ENCODE measurements at places on chromosomes 12 and 14.

GRCh38 chr14:99472937-99473336 is 7.7 kb downstream of the SETD3 start:
- no peak for DNase-seq

GRCh38 chr14:91283666-91284065 is 39.2 kb upstream of the GPR68 start:
- no peak for DNase-seq

GRCh38 chr12:67356380-67356774 is 87.2 kb downstream of the CAND1 start:
- no peak for DNase-seq

DNA sequence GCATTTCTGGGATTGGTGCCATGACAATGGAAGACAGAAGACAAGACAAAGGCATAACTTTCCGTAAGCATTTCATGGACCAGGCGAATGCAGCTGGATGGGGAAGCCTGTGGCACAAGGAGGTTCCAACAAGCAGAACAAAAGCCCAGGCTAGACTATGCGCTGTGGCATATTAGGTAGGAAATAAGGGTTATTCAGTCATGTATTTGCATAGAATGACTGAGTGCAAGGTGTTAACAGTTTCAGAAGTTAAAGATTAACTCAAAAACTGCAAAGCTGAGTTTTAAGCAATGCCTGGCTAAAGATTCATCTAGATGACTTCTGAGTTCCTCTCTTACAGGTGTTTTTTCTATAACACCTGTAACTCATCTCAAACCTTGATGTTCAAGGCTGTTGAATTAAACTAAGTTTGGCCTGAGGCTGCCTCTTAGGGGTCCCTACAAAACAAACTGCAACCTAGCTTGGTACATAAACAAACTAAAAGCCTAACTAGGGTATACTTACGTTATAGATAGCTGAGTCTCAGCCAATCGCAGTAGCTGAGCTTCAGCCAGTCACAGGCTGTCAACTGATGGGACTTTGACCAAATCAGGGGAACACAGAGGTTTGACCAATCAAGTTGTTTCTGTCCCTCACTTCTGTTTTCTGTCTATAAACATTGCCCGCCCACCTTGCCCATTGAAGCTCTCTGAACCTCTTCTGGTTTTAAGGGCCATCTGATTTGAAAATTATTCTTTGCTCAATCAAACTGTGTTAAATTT is 52.2 kb upstream of the PLBD1 start:
- no peak for DNase-seq

DNA sequence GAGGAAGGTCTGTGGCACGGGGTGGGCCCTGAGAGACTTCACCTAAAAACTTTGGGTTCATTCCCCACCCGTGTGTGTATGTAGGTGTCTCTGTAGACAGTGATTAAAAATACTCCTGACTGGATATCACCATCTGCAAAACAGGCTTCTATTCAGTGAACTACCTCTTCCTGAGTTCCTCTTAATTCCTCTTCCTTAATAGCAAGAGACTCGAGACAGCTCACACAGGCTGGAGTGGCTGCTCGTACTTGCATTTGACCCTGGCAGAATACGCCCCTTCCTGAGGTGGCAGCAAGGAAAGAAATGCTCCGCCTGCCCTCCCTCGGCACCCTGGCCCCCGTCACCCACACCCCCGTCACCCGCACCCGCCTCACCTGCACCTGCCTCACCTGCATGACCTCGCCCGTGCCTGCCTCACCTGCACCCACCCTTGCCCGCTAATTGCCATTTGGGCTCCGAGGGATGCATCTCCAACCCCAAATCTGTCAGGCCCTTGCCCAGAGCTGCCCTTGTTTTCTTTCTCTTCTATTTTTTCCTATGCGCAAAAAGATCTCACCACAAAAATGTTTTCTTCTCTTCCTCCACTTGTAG is 90.0 kb downstream of the FBXL14 start:
- no peak for DNase-seq

DNA sequence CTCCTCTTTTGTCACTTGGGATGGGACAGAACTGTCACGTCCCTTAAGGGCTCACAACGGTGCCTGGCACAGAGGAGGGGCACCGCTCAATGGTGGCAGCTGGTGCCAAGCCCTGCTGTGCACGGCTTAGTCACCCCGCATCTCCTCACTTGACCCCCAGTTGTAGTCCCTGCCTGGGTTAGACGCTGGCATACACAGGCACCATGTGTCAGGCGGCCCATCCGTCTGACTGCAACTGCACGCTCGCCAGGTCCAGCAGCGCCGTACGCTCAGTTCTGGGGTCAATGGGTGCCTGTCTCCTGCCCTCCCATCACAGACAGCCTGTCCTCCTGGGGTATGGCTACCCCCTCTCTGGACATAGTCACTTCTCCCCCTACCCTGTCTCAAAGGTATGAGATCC is 1.6 kb upstream of the PACS2 start:
- DNase-seq = peak; percentile 69

- peak; percentile 35 for DNase-seq
Measured at GRCh38 chr14:100383727-100384158, 60.6 kb downstream of the SLC25A47 start.

GRCh38 chr12:16385782-16386646 is 38.6 kb downstream of the MGST1 start:
- DNase-seq = no peak

- DNase-seq = no peak
Measured at GRCh38 chr12:57894399-57895292, 46.7 kb upstream of the ATP23 start.

GRCh38 chr12:8493084-8493483 is 20.2 kb upstream of the CLEC4D start:
- no peak for DNase-seq

- no peak for DNase-seq
Measured at GRCh38 chr12:10634427-10634826, 21.0 kb upstream of the MAGOHB start.

GRCh38 chr14:96906434-96906833 is 109.3 kb downstream of the VRK1 start:
- DNase-seq = no peak

DNA sequence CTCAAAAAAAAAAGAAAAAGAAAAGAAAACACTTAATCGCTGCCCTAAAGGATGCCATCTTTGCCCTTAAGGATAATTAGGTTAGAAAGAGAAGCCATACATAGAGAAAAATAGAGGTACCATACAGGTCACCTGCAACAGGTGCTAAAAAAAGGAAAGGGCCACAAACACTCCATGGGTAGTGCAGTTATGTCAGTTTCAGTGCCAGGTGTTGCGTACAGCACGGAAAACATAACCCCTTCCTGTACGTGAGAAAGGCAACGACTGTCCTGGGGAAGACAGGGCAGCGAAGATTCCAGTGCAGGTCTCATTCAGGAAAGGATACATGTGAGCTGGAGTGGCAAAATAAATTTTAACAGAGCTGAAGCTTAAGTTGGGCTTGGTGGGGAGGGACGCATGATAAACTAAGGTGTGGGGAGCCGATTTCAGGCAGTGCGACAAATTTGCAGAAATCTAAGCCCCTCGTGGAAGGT is 553 bp upstream of the DAZAP2 start:
- no peak for DNase-seq

DNA sequence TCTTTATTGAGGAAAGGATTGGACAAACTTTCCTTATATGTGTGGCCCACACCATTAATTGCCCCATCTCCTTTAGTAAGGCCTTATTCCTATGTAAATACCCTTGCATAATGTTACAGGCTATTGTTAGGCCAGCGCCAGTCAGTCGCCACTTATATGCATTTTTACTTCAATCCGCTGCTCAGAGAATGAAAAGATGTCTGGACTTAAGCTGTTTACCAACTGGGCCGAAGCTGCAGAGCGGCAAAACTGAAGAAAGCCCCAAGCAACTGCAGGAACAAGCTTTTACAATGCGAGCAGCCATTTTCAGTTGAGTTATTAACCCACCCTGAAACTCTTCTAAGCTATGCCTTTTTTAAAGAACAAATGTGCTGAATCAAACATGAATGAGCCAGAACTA is 92.1 kb upstream of the OTX2 start:
- DNase-seq = no peak

- no peak for DNase-seq
Measured at GRCh38 chr14:105838591-105839424, 312.4 kb downstream of the TMEM121 start.

- no peak for DNase-seq
Measured at GRCh38 chr14:100402631-100403030, 79.5 kb downstream of the SLC25A47 start.

DNA sequence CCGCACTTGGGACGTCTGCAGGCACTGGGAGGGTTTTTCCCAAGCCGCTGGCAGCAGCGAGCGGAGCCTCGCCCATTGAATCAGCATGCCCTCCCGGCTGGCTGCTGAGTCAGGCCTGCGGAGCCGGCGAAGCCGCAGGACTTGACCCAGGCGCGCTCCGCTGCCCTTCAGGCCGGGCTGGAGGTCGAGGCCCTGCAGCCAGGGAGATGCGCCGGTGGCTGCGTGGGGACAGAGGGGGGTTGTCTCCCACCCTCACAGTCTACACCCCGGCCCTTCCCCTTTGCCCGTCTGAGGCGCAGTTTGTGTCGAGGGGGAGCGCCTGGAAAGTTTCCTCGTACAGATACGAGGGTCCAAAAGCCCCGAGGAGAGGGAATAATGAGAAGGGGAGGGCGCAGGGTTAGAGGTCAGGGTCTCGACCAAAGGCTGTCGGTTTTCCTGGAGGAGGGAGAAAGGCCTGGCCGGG is 759 bp upstream of the KLC1 start:
- DNase-seq = peak; percentile 20

DNA sequence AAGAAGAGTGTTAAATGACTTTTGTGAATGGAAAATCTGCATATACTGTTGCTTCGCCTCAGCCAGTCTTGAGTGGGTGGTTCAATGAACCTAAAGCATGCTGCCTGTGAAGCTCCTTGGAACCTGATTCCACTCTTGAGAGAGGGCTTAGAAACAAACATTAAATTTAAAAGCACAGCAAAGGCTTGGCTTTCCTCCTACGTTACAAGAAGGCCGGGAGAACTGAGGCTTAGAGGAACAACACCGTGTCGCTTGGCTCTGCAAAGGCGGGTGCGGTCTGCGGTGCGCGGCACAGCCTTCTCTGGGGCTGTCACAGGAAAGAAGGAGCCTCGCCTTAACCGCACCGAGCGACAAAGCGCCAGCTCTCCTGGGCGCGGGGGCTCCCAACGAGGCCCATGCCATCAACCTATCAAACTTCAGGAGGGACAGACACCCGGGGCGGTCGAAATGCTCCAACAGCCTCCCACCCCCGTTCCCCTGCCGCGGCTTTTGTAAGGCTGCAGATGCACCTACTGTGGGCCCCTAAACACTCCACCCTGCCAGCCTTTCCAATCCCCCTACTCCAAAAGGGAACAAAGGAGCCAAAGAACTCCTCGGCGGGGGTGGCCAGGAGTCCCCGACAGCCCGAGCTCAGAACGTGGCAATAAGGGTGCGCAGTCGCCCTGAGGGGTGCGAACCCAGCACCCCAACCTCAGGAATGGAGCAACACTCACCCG is 729 bp downstream of the OSBPL8 start:
- DNase-seq = peak; percentile 63

GRCh38 chr14:90815822-90816662 is at the start of gene TTC7B:
TSS of gene TTC7B (minus strand) at chr14:90816430. CDS start at chr14:90816295, 135 bp downstream.
- no peak for DNase-seq

GRCh38 chr12:107411792-107412535 is 273.6 kb upstream of the PWP1 start:
- DNase-seq = no peak

- no peak for DNase-seq
Measured at GRCh38 chr12:53713516-53713915, 13.7 kb downstream of the CALCOCO1 start.

DNA sequence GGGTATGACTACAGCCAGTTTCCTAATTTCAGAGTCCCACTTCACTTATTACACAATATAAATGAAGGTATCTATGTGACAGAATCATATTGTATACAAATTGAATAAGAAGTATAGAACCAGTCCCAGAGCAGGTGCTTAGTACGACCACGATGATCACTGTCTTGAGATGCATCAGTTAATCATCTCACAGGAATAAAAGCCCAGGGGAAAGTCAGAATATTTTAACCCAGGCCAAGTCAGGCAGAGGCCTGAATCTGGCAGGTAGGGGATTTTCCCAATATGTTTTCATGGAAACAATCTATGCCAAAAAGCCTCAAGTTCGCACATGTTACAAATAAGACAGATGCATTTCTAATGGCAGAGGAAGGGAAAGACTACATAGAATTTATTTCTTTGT is 758.4 kb downstream of the BCL11B start:
- DNase-seq = no peak

- DNase-seq = no peak
Measured at GRCh38 chr14:22070119-22070982, 396.7 kb upstream of the OR4E1 start.

GRCh38 chr12:87848248-87848868 is 180.8 kb downstream of the C12orf50 start:
- no peak for DNase-seq
